Caki2 (cell line): ENCODE measurements at places on chromosomes 7 and 10.

GRCh38 chr7:82507976-82508677, 64.5 kb upstream of the CACNA2D1 start:
- DNase-seq, result no peak

- no peak for DNase-seq
Measured at GRCh38 chr10:78449554-78449953, 415.9 kb downstream of the RPS24 start.

DNA sequence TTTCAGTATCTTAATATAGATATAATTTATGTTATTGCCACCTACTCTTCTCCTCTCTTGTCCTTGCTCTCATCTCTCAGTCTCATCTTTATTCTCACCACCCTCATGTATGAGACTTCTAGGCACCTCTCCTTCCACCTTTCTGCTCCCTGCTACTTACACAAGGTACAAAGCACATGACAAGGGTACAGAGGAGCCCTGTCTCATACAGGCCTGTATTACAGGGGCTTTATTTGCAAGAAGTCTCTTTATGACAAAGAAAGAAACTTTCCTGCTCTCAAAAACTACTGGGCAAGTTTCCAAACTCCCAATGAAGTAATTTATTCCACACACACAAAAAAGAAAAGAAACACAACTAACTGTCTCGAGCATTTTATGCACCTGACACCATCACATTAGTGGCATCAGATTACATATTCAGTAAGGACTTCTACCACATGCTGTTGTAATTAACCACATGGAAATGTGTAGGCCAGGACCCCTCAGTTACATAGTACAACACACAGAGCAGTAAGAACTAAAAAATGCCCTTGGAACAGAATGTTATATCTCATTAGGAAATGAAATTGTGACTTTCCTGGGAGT, 253.1 kb downstream of the FZD1 start:
- no peak for DNase-seq

- DNase-seq, result no peak
Measured at GRCh38 chr7:14125998-14126397, 136.5 kb upstream of the ETV1 start.

- no peak for DNase-seq
Measured at GRCh38 chr10:69425511-69426298, 9.0 kb upstream of the TACR2 start.

DNA sequence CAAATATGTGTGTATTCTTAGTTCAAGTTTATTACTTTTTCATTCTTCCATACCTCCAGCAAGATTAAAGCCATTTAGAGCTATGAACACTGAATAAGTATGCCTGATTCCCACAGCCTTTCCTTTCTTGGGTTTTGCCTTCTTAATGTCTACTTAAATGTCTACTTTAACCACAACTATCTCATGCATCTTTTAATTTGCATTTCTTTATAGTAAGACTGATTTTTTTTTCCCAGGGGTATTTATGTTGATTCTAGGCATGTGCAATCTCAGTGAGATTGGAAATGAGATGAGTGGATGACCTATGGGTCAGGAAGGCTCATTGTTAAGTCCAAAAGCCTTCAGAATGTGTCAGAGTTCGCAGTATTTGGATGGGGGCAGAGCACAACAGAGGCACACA, 3.6 kb downstream of the PCBD1 start:
- no peak for DNase-seq

- DNase-seq, result no peak
Measured at GRCh38 chr10:111079781-111080180, 3.0 kb downstream of the ADRA2A start.

GRCh38 chr10:79070081-79070605, 1.4 kb downstream of the ZMIZ1 start:
- DNase-seq, result peak; percentile 48

GRCh38 chr10:124325633-124325914, 93.1 kb downstream of the OAT start:
- no peak for DNase-seq

DNA sequence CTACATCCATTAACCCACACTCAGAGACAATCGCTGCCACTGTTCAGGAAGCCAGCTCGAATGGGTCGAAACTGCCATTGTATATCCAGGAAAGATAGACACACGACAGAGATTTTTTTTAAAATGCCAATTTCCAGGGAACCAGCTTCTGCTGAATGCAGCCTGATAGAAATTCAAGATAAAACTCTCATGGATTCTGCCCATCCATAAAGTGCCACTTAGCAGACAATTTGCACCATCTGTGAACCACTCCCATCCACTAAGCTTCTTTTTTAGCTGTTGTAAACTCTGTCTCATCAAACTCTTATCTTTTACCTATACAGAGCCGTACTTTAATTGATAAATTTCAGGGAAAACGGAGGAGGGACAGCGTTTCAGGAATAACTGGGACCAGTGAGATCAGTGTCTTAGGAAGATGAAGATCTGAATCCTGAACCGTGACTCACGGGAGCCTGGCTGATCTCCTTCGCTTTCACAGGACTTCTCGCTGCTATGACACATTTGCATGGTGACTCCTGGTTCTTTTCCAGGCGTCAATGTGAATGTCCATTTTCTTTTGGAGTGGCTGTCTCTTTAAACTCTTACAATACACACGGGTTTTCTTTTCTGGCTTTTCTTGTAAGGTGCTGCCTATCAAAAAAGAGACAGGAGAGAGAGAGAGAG, 103.4 kb downstream of the FAM204A start:
- peak; percentile 1 for DNase-seq

DNA sequence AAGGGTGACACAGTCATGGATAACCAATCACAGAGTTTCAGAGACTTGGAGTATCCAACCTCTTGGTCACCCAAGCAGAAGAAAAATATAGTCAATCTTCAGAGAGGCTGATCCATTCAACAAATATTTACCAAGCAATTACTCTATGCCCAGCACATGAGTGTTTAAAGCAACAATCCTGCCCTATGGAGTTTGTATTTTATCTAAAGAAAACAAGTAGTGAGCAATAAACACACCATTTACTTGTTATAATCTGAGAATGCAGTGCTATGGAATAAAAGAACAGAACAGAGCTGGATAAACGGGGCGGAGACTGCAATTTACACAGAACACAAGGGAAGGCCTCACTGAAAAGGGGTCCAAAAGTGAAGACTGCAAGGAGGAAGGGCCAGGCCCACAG, 63.8 kb downstream of the GRB10 start:
- DNase-seq, result peak; percentile 30

- no peak for DNase-seq
Measured at GRCh38 chr10:133557381-133557780, 8.0 kb downstream of the SYCE1 start.

DNA sequence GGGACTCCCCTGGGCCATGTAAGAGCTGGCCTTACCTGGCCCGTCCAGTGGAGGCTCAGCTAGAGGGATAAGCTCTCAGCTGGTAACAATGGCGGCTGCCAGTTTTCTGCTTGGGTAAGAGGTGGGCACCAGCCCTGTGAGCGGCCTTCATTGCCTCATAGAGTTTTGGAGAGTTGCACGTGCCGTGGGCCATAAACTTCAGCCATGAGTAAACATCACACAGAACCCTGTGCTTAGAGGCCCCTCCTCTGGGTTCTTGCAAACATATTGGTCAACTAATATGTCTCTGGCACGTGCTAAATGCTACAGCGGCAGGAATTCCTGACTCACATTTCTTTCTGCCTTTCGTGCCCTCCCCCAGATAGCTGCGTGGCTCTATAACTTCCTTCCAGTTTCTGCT, 103.9 kb upstream of the LEP start:
- DNase-seq, result no peak

GRCh38 chr7:107045195-107045960, 873 bp downstream of the PRKAR2B start:
- DNase-seq, result peak; percentile 8

GRCh38 chr10:24873281-24873683, 79.1 kb downstream of the PRTFDC1 start:
- no peak for DNase-seq

GRCh38 chr7:129739427-129739826, 127.9 kb downstream of the NRF1 start:
- no peak for DNase-seq

- no peak for DNase-seq
Measured at GRCh38 chr10:98570834-98571233, 124.1 kb upstream of the HPS1 start.

GRCh38 chr7:111012799-111013675, 77.9 kb upstream of the LRRN3 start:
- DNase-seq, result no peak

DNA sequence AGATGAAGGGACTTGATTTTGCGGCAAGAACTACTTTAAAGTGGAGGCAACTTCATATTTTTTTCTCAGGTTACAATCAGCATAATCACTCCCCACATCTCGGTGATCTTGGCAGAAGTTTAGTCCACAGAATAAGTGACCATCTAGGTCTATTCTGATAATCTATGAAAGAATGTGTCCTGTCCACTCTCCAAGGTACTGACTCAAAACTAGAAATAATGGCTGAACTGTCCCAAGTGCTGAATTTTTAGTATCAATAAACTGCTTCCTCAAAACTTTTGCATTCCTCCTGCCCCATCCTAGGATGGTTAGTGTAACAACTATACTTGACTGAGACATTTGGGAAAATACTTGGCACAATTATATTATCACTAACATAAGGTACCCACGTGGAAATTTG, 10.9 kb upstream of the CHRM2 start:
- DNase-seq, result peak; percentile 15

GRCh38 chr10:117667831-117668230, 125.3 kb downstream of the EMX2 start:
- no peak for DNase-seq

DNA sequence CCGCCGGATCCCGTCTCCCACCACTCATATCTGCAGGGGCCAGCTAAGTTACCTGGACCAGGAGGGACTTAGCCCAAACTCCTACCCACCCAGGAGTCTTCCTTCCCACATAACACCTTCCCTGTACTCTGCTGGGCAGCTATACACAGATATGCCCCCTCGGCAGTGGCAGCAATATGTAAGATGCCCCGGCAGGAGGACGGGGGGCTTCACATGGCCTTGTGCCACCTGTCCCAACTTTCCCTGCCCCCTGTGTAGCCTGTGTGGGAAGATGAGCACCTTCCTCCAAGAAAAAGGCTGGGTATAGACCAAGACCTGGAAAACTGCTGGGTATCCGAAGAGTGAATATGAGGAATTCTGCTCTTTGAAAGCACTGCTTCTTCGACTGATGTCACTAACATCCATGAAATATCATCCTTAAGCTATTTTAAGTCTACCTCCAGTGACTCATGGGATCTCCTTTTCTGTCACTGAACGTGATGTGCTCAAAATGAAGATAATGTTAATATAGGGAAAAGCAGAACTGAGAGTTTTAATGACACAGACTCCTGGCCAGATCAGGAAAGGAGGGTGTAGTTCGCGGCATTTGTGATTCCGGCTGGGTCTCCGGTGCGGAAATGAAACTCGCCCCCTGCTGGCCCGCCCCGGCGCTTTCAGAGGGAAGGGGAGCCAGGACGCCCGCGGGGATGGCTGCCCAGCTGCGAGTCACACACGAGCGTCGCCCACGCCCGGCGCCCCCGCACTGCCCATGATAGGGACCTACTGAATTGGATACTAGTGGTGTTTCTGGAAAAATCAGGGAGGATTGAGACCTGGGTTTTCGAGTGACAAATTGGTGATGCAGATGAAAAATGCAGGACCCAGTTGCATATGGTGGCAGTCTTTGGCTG, 256.9 kb upstream of the NFE2L3 start:
- peak; percentile 55 for DNase-seq

DNA sequence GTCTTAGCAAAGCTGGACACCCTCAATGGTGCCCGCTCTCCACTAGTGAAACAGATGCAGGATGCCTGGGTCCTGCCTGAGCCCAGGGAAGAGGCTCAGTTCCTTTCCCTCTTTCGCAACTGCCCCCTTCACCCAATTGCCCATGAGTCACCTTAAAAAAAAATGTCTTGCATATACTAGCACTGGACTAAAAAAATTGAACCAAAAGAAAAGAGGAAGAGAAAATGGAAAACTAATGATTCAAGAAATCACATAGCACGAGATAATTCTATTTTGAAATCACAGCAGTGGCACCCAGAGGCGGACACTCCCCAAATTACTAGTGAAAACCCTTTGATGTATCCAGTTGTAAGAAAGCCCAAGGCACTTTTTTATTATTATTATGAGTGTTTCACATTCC, 972.5 kb downstream of the LRMDA start:
- no peak for DNase-seq

DNA sequence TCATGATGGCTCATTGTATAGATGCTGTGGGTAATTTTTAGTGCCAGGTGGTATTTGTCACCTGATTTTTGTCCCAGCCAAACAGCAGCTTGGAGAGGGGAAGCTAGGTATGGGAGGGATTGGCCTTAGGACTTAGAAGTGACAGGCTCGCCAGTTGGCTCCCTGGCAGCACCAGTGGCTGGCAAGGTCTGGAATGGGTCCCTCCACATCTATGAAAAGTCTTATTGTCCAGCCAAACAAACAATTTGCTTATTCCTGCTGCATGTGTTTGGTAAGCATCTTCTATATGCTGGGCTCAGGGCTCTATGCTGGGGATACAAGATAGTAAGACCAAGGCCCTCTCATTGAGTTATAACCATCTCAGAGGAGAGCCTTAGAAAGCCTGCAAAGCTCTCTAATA, 42.5 kb downstream of the SORCS3 start:
- DNase-seq, result no peak

- DNase-seq, result peak; percentile 41
Measured at GRCh38 chr7:7681191-7681935, 37.0 kb downstream of the RPA3 start.

GRCh38 chr10:6721480-6721879, 141.4 kb upstream of the PRKCQ start:
- DNase-seq, result peak; percentile 71

DNA sequence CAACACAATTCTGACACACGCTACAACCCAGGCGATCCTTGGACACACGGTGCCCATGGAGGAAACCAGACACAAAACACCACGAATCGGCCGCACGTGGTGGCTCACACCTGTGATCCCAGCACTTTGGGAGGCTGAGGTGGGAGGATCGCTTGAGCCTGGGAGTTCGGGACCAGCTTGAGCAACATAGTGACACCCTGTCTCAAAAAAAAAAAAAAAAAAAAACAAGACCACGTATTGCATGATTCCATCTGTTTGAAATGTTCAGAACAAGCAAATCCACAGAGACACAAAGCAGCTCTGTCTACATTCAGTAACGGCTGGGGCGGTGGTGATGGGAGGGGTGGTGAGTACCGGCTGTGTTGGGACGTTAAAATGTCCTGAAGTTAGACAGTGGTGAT, 25.2 kb downstream of the ADAP1 start:
- no peak for DNase-seq
